NCI-H1694 (cell line): ENCODE measurements at places on chromosomes 1 and 21.

DNA sequence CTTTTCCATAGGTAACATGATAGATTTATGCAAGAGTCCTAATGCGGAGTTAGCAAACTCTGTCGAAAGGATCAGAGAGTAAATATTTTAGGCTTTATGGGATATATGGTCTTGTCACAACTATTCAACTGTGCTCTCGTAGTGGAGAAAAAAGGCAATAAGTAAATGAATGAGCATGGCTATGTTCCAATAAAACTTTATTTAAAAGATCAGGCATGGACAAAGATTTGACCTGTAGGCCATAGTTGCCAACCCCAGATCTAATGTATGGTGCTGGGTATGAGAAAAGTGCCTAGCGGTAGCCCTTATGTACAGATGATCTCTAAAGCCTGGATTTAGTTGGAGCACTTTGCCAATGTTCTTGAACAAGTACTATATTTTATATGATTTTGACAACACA is 498.8 kb upstream of the C1orf87 start:
- DNase-seq: no peak

GRCh38 chr21:46393451-46393940 is 65.2 kb upstream of the DIP2A start:
- no peak for DNase-seq

DNA sequence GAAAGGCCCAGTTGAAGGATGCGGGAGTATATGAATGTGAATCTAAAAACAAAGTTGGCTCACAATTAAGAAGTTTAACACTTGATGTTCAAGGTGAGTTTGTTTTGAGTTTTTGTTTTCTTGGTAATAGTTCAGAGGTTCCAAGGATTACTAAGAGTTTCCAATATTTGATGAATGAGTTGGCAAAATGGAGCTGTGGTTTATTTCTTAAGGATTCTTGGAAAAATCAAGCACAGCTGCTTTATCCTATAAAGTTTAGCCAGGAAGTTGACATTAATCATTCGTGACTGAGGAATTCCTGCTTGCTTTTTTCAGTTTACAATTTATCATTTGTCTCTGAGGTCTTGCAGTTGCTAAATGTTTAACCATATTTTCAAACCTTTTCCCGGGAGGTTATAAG is 15.1 kb downstream of the VCAM1 start:
- no peak for DNase-seq

DNA sequence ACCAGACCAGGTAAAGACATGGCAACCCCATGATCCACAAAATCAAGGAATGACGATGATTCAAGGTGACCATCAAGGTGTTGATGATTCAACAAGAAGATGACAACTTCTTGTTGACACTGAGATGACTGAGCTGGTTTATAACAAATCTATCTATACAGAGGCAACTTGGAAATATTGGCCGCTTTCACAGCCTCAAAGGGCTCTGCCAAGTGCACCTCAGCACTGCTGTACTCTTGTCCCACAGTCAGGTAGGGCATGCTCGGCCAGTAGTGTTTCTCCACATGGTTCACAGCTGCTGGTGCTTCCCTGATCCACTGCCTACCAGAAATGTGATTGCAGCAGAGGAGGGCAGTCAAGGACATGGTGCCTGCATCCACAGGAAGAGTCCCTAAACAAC is 125.2 kb upstream of the SYT6 start:
- no peak for DNase-seq

DNA sequence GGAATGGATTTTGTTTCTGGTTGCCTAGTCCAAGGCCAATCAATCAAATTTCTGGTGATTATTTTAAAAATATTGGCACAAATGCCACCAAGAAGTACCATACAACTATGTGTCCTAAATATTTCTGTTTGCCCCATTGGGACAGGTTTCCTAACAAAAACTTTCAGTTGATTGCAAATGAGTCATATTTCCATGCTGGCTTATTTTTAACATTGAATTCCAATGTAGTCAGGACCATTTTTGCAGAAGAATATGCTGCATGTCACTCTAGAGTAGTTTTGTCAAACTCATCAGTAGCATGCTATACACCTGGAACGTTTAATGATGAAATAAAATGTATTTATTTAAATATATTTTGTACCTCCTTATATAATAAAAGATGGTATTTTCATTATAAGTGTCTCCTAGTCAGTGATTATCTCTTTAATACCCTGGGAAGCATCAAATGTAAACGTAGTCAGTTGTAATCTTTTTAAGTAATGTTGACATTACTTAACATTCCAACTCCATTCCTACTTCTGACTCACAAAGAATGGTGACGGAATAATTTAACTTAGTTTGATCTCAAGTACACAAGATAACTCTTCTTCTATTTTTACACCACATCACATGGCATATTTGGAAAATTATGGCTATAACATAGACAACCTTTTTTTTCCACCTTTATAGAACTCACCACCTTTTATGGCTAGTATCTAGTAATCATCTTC is 39.0 kb upstream of the USH2A start:
- DNase-seq: no peak

- no peak for DNase-seq
Measured at GRCh38 chr1:114561333-114561732, 20.1 kb downstream of the BCAS2 start.

DNA sequence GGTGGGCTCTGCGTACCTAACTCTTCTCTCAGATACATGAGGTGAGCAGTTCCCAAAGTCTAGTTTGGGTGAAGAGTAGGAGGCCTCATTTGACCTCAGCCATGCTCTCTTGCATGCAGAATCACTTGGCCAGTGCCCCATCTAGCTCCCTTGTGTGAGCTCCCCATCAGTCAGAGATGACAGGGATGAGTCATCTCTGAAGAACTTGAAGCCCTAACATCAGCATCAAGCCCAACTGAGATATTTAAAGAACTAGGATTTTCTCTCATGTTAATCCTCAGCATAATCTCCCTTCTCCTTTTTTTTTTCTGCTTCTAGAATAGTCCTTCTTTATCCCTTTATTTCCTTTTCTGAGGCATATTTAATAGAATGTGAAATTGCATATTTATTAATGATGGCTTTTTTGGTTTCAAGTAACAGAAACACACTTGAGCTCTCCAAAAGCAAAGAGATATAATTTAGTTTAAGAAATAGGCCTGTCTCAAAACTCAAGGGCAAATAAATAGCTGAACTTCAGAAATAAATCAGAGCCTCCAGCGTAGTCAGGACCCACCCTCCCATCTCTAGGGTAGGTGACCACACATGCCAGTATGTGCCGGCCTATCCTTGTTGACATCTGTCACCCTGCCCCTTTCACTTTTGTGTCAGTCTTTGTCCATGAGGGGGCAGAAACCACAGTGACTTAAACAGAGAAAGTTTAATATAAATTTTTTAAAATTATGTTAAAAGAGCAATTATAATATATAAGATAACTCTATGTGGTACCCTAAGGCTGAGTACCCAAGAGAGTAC is 112.3 kb downstream of the TSEN15 start:
- no peak for DNase-seq

DNA sequence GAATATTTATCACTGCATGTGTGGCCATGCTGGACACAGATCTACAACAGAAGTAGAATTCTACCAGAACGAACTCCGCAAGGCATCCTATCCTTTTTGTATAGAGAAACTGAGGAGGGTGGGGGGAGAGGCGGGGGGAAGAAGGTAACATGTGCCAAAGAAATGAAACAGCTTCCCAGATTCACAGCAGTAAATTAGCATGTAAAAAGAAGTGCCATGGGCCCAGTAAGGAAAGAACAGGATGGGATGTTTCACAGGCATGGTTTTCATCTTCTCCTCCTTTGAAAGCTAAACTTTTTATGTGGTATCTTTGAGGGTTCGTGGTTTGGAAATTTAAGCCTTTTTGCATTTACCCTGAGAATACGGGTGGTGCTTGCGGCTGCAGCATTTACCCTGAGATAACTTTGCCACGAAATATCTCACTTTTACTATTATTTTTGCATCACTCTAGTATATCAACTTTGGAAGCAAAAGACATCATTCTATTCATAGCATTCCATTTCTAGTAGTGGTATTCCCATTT is 168.9 kb downstream of the TPR start:
- DNase-seq: no peak

DNA sequence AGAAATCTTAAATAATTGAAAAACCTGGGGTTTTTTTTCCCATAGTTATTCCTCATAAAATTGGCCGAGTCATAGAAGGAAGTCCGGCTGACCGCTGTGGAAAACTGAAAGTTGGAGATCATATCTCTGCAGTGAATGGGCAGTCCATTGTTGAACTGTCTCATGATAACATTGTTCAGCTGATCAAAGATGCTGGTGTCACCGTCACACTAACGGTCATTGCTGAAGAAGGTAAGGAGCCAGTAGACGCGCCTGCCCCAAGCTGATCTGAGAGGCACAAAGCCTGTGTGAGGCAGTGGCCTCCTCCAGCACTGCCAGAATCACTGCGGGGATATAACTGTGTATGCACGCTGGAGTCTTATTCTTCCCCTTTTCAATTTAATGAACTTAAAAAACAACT is 100.3 kb downstream of the PHTF1 start:
- DNase-seq: no peak

DNA sequence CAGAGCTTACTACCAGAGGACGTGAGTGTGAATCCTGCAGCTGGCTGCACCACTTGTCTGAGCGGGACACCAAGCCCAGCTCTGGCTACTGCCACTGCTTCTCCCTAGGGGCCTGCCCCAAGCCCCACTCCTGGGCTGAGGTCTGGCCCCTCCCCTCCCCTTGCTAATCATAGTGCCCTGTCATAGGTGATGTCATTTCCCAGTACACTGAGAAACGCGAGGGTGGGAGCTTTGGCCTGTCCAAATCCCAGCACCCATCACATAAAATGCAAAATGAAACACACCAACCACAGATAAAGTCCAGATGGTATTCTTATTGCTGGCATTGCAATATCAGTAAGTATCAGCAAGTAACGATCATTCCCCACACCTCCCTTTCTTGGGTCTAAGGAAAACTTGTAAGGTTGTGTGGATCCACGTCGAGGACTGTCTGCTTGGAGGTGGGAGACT is 77.7 kb downstream of the TOMM20 start:
- DNase-seq: no peak

DNA sequence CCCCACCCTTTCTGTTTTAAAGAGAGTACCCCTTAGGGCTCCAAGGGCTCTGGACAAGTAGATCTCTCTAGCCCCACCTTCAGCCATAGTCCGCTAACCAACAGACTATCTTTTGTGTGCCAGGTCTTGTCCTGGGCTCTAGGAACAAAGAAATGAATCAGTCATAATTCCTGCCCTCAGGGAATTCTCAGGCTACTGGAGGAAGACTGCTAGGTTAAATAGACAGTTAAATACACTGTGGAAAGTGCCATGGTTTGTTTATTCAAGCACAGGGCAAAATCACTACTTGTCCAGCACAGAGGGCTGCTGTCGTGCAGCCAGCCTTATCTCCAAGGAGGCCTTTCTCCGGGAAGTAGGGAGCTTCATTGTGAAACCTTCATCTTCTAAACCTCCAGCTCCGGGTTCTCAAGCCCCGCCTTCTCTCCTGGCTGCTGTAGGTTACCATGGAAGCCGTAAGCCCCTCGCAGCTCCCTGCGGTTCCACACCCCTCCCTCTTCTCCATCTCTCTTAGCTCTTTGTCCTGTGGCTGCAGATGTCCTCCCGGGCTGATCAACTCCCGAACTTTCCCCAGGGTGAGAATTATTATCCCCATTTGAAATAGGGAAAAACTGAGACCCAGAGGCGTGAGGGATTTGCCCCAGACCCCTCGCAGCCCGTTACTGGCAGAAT is 29.8 kb downstream of the SHISAL2A start:
- DNase-seq: no peak

GRCh38 chr1:27366411-27367159 is at the start of gene MAP3K6:
Gene MAP3K6 (minus strand): TSS chr1:27366961. CDS start chr1:27366597, 364 bp downstream.
- DNase-seq: peak; percentile 39

DNA sequence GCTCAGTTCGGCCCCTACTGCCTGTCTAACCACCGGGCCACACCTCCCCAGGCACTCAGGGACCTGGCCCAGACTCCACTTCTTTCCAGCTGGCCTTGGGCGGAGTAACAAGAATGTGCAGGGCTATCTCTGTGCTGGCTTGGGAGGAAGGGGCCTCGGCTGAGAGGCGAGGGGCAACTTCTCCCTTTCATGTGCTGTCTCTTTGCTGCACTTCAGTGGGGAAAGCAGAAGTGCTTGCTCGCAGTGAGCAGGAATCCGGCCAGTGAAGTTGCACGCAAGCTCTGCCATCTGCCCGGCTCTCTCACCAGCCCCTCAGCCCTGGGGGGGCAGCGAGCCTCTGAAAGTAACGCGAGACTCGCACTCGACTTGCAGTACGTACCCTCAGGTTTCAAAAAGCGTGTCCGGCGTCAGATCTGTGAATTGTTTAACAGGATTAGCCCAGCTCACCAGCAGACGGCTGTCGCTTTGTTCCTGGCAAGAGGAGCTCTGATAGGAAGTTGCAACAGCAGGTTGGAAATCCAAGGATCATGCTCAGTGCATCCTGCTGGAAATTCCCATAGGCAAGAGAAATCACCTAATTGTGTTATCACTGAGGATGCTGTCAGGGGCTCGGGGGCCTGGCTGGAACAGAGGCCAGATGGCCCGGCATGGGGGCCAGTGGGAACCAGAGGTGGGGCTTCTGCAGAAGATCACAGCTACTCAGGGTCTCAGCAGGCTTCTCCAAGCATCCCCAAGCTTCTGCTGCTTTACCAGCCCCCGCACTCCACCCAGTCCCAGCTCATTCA is 221.1 kb downstream of the NPHP4 start:
- DNase-seq: peak; percentile 49

- peak; percentile 23 for DNase-seq
Measured at GRCh38 chr1:93768380-93768863, 86.8 kb upstream of the BCAR3 start.

- no peak for DNase-seq
Measured at GRCh38 chr1:230501849-230502248, 75.7 kb upstream of the PGBD5 start.

DNA sequence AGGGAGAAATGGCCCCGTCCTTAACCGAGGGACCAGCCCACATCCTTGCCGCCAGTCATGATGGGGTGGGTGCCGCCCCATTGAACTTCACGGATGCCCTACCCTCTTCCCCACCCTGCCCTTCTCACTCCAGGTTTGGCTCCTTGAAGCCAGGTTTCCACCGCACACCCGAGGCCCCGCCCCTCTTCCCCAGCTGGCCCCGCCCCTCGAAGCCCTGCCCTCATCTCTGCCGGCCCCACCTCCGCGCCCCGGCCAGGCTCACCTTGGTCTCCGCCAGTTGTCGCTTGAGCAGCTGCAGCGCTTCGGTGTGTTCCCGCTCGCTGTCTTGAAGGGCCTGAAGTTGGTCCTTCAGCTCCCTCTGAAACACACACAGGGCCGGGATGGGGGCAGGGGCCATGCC is 16.6 kb downstream of the TRIM62 start:
- DNase-seq: no peak

GRCh38 chr1:177732178-177732577 is 237.7 kb downstream of the SEC16B start:
- no peak for DNase-seq
